Stimulated activated CD4-positive, alpha-beta T cell treated with anti-CD3 and anti-CD28 coated beads, TNF-alpha, amount 100 ng/mL, for 24 hours (primary cell): ENCODE measurements at places on chromosomes 4 and X.

DNA sequence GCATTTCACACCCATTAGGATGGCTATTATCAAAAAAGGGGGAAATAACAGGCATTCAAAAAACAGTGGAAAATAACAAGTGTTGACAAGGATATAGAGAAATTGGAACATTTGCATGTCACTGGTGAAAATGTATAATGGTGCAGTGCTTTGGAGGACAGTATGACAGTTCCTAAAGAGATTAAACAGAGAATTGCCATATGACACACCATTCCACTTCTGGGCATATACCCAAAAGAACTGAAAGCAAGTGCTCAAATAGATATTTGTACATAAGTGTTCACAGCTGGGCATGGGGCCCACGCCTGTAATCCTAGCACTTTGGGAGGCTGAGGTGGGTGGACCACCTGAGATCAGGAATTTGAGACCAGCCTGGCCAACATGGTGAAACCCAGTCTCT is 348.1 kb downstream of the NR3C2 start:
- DNase-seq = no peak

- DNase-seq = no peak
Measured at GRCh38 chrX:52031371-52031770, 37.6 kb downstream of the MAGED4B start.

- DNase-seq = no peak
Measured at GRCh38 chr4:28682847-28683246, 1822.2 kb downstream of the STIM2 start.

DNA sequence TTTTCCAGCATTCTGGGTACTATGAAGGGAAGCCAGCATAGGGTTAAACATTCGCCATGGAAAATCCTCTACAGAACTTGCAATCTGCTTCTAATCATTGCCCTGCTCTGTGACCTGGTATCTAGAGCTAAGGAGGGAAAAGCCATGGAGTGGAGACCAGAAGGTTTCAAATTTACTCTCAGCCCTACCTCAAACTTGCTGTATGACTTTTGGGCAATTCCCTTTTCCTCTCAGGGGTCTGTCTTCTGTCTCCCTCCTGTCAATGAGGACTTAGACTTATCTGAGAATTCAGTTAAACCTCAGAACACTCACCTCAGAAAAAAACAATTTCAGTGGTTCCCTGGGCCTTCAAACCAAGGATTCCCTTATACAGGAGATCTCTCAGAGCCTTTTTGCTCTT is 29.1 kb downstream of the ARHGEF9 start:
- no peak for DNase-seq

GRCh38 chr4:152022543-152022942 is 261.7 kb upstream of the GATB start:
- DNase-seq = no peak
